ENCODE measurements at places on chromosomes 12 and 14. TPM values are rescaled to one million over a fixed set of nuclear protein-coding genes. Genes with fewer than 3 reads are reported as not detected.

GRCh38 chr14:56742391-56742878 is 67.8 kb downstream of the OTX2 start:
- no peaks in the 10 kb centered on the region for H3K4me1 ChIP-seq

DNA sequence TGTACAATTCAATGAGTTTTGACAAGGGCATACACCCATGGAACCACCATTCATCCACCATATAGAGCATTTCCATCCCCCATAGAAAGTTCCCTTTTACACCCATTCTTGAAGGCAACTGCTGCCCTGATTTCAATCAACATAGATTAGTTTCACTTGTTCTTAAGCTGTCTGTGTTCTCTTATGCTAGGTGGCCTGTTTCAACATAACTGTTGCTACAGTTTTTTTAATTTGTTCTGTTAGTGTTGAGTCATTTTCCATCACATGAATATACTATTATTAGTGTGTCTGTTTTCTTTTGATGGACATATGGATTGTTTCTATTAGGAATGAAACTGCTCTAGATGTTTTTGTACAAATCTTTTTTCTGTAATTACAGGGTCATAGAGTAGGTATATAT is 123.4 kb downstream of the PTPRQ start:
- H3K27ac ChIP-seq, result no peak overlapping the region
- H3K27me3 ChIP-seq, result no peaks in the 10 kb centered on the region
- H3K4me1 ChIP-seq, result no peaks in the 10 kb centered on the region
- no peak for DNase-seq
- H3K36me3 ChIP-seq, result no peaks in the 10 kb centered on the region

DNA sequence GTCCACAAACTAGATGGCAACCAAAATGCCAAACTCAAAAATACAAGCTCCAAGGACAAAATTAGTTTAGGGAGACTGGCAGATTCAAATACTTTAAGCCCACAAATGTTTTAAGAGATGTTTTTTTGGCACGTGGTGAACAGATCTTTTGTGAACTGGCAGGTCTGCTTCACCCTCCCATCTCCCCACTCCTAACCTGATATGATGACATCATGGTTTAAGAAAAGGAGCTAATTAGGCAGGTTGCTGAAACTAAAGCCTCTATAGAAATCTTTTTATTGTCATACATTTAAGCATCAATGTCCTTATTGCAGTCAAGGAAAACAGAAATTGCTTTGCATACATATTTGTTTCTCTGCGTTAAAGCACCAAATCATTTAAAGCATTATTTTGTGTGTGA is 5.8 kb downstream of the LRIG3 start:
- H3K36me3 ChIP-seq, result no peaks in the 10 kb centered on the region
- H3K4me1 ChIP-seq, result no peaks in the 10 kb centered on the region
- peaks cover 9% of the 10 kb centered on the region for H3K27me3 ChIP-seq
- no peak for DNase-seq
- no peak overlapping the region for H3K27ac ChIP-seq
- no peak overlapping the region for H3K4me3 ChIP-seq

DNA sequence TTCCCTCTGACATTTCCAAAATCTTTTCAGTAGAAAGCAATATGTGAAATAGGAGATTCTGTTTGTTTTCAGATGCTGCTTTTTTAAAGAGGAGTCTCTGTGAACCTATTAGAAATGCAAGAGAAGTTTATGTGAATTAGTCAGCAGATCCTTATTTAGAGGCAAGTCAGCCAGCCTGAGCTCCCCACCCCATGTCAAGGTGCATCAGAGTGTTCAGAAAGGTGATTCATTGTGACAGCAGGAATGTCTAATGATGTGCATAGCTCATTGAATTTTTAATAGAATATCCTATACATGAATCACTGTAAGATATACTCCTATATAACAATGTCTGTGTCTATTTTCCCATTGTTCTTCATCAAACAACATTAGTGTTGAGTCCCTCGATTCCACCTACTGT is 1222.4 kb upstream of the USP15 start:
- H3K27me3 ChIP-seq, result no peaks in the 10 kb centered on the region
- H3K4me3 ChIP-seq, result no peak overlapping the region
- H3K4me1 ChIP-seq, result no peaks in the 10 kb centered on the region
- H3K27ac ChIP-seq, result no peak overlapping the region
- DNase-seq, result no peak

DNA sequence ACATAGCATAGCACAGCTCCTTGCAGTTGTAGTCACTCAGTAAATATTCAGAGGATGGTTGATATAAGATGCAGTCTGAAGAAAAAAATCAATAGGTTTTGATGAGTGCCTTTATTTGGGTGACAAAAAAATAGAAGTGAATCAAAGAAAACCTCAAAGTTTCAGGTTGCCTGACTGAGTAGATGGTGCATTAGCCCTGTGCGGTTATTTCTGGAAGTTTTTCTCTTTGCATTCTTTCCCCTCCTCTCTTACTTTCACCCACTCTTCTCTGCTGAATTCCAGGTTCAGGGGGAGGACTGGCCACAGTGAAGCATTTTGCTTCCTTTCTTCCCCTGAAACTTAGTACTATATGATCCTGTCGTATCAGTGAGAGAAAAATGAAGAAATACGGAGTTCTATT is 28.6 kb downstream of the TRHDE start:
- H3K36me3 ChIP-seq, result no peaks in the 10 kb centered on the region
- H3K27me3 ChIP-seq, result no peaks in the 10 kb centered on the region
- no peak overlapping the region for H3K27ac ChIP-seq
- no peak for DNase-seq

- no peak overlapping the region for H3K27ac ChIP-seq
- no peak for DNase-seq
- H3K27me3 ChIP-seq, result peaks cover 9% of the 10 kb centered on the region
Observed at GRCh38 chr14:67396381-67396970, 15.5 kb downstream of the PLEK2 start.

GRCh38 chr12:47411966-47412365 is 293.9 kb downstream of the RPAP3 start:
- no peaks in the 10 kb centered on the region for H3K36me3 ChIP-seq
- H3K27ac ChIP-seq, result no peak overlapping the region
- H3K27me3 ChIP-seq, result no peaks in the 10 kb centered on the region

DNA sequence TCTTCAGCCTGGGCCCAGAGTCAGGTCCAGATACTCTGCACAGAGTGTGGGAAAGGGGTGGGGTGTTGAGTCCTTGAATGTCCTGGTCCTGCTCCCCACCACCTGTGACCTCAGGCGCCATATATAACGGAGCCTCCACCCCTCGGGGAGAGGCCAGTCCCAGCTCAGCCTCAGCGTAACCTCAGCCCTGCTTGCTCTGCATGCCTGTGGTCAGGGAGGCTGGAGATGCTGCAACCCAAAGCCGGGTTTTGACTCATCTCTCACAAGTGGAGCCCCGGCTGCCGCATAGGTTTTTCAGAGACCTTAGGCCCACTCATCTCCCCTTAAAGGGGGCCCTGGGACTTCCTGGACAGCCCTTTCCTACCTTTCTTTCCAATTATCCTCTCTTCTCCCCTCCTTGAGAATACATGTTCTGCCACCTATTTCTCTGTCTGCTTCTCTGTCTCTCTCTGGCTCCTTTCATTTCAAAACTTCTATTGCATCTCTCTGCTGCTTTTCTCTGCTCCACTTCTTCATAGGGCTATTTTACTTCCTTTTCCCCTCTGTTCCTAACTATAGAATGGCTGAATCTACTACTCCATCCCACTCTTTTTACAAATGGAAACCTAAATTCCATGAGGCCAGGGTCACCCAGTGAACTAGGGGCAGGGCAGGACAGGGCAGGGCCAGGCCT is 1.2 kb downstream of the ITGB7 start:
- peak overlapping the region; percentile 62 for H3K27ac ChIP-seq
- DNase-seq, result peak; percentile 91
- H3K4me1 ChIP-seq, result peaks cover 39% of the 10 kb centered on the region
- H3K4me3 ChIP-seq, result peak overlapping the region; percentile 79

Gene CCDC177
- not detected for total RNA-seq

Gene CLEC9A
- total RNA-seq, result not detected

Gene SINHCAF
- 111 TPM for total RNA-seq

Gene KRT77
- not detected for total RNA-seq

Gene ALX1
- total RNA-seq, result not detected

Gene CD163L1
- not detected for total RNA-seq

Data from natural killer cell treated with Interleukin-12 subunit alpha and Interleukin-12 subunit beta and Interleukin-15 and Interleukin-18, amount 100 ng/mL, for 72 hours (primary cell).